CD8-positive, alpha-beta T cell (primary cell): ENCODE measurements at places on chromosomes 6 and 20. TPM values are rescaled to one million over a fixed set of nuclear protein-coding genes. Genes with fewer than 3 reads are reported as not detected.

NKX2-2 gene
- total RNA-seq, result not detected

DNA sequence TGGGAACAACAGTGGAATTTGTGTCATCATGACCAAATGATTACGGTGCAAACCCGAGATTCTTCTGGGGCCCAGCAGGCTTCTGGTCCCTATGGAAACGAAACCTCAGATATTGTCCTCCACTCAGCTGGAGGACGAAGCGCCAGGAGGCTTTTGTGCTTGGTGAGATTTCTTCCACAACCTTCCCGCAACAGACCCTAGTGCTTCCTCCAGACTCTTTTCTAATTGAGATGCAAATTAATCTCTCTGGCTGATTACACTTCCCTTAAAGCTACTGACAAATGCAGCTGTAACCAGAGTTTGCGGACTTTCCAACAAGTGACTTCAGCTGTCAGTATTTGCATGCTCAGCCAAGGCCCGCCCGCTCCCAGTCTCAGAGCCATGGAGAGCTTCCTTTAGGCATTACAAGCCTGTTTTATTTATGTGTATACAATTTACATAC, 96.0 kb downstream of the INSM1 start:
- DNase-seq, result no peak

- no peak for DNase-seq
Observed at GRCh38 chr6:165937564-165938358, 229.9 kb downstream of the TBXT start.

- no peak for DNase-seq
Observed at GRCh38 chr20:13041574-13042457, 33.0 kb downstream of the SPTLC3 start.

GRCh38 chr6:79989641-79990040, 14.8 kb upstream of the TTK start:
- DNase-seq, result no peak

ADISSP gene
- 9.6 TPM for total RNA-seq

EPB41L1 gene
- not detected for total RNA-seq

- no peak for DNase-seq
Observed at GRCh38 chr6:56932910-56933477, 21.9 kb upstream of the BEND6 start.

DNA sequence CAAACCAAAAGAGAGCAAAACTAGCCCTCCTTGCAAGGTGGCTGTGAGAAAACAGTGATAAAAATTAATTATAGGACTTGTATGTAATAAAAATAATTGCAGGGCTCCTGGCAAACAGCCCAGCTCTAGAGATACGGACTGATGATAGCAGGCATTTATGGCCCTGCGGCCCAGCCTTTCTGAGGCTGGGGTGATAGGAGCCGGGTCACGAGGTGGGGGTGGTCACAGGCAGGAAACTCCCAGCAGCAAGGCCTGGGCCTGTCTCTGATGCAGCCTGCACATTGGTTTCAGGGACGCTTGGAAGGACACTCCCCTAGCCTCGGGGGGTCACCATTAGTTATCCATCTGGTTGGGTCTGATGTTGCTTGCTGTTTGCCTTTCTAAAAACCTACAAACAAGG, 18.7 kb upstream of the TTPAL start:
- DNase-seq, result no peak

DNA sequence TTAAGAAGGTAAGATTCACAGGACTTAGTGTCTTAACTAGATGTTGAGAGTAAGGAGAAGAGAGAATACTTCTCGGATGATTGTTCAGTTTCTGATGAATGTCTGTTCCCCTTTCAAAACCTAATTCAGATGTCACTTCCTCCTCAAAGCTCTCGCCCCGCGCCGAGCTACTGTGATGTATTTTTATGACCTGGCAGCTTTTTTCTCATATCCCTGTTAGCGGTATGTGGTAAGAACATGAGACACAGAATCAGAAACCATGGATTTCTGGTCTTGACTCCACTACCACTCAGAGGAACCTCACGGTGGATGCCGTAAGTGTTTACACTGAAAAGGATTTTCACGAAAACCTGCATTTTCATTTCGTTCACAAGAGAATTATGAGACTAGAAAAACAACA, 48.4 kb downstream of the CEP43 start:
- peak; percentile 58 for DNase-seq

- DNase-seq, result no peak
Observed at GRCh38 chr6:70673054-70673453, 5.4 kb downstream of the SMAP1 start.
